ENCODE measurements at places on chromosomes 12 and 14. TPM values are rescaled to one million over a fixed set of nuclear protein-coding genes. Genes with fewer than 3 reads are reported as not detected.

The CCDC197 gene
- total RNA-seq: not detected

The SERPINA6 gene
- not detected for total RNA-seq

The TBC1D30 gene
- total RNA-seq: 7.9 TPM

The KCNC2 gene
- total RNA-seq: not detected

The OASL gene
- 0.20 TPM for total RNA-seq

The PTPN21 gene
- total RNA-seq: 33.7 TPM

The PLEKHG7 gene
- not detected for total RNA-seq

The HOXC12 gene
- total RNA-seq: not detected

The TMEM63C gene
- 4.1 TPM for total RNA-seq

The ADAMTS20 gene
- not detected for total RNA-seq

The HRK gene
- total RNA-seq: 0.39 TPM

DNA sequence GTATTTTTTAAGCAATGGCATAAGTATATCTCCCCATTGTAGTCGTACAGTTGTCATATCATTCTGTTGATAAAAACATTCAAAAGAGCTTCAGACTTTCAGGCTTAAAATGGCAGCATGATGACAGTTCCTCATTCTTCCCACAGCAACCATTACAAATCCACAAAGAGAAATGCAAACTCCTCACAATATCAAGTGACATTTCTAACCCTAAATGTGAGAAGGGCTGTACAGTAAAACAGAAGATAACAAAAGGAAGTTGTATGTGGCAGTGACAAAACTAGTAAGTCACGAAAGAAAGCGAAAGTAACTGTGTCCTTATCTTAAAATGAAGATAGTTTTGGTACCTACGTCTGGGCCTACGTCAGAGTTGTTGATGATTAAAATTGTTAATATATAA, 46.7 kb downstream of the GXYLT1 start:
- no peak for DNase-seq

DNA sequence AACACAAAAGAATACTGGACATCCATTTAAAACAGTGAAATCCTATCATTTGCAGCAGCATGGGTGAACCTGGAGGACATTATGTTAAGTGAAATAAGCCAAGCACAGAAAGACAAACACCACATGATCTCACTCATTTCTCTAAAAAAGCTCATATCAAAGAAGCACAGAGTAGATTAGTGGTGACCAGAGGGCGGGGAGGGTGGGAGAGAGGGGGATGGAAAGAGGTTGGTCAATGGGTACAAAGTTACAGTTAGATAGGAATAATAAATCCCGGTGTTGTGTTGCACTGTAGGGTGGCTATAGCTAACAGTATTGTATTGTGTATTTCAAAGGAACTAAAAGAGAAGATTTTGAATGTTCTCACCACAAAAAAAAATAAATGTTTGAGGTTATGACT, 52.4 kb downstream of the DUSP6 start:
- no peak for DNase-seq

DNA sequence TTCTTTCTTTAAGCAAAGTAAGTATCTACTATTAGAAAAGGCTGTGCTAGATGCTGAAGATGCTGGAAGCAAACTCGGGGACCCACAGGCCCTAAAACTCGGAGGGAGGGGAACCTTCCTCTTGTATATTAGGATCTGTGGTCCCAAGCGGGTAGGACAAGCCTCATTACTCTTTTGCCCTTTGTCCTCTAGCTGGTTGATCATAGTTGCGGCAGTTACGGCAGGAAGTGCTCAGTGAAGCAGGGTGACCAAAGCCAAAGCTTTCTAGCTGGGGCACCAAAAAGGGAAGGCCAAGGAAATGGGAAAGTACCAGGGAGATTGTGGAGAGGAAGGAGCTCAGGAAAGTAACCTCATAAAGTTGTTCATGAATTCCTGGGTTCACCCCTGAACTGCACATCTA, 76.3 kb downstream of the SCFD1 start:
- DNase-seq: no peak

GRCh38 chr14:60161196-60162107, 3.7 kb downstream of the DHRS7 start:
- peak; percentile 27 for DNase-seq

- no peak for DNase-seq
Observed at GRCh38 chr14:100842799-100843198, 16.9 kb downstream of the MEG3 start.

DNA sequence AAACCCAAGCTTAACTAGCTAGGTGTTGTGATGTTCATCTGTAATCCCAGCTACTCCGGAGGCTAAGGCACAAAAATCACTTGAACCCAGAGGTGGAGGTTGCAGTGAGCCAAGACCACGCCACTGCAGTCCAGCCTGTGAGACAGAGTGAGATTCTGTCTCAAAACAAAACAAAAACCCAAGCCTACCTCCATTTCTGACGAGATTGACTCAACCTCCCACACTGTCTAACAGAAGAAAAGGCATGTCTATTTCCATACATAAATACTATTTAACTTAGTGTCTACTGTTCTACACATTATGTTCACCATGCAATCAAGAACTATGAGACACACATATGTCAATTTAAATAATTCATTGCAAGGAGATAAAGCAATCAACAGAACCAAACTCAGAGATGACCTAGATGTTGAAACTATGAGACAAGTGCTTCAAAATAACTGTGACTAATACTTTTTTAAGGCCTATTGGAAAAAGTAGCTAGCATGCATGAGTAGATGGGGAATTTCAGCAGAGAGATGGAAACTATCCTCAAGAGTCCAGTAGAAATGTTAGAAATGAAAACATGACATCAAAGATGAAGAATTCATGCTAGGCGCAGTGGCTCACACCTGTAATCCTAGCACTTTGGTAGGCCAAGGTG, 75.9 kb upstream of the DHRS4 start:
- DNase-seq: no peak

- no peak for DNase-seq
Observed at GRCh38 chr14:92353447-92353846, 30.5 kb downstream of the SLC24A4 start.

DNA sequence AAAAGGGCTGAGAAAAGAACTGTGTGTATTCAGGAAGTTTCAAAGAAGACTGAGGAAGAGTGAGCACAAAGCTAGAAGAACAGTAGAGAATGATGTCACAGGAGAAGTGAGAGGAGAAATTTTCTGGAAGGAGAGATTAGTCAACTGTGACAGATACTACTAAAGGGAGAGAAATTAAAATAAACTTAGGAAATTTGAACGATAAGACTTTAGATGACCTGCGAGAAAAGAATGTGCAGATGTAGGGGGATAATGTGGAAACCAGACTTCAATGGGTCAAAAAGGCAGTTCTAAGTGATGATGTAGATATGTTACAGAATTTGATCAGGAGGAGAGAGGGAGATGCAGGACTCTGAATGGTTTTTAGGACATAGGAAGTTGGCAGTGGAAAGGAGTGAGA, 287.4 kb downstream of the SYT1 start:
- no peak for DNase-seq

- no peak for DNase-seq
Observed at GRCh38 chr14:91496790-91497189, 13.3 kb downstream of the PPP4R3A start.

GRCh38 chr12:86777325-86777724, 521.1 kb upstream of the MGAT4C start:
- no peak for DNase-seq

DNA sequence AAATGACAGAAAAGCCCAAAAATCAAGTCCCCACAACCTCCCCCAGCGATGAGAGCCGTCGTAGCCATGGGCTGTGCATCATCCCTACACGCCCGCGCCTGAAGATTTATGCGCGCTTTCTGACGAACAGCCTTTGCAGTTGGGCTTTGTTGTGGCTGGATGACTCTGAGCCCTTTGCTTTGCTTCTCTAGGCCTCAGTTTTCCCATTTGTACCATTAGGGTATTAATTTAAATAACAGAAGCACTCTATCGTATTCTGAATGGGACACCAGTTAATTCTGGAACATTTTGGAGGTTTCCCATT, 24.2 kb downstream of the SFSWAP start:
- no peak for DNase-seq

GRCh38 chr14:72645706-72646105, 248.2 kb downstream of the DPF3 start:
- DNase-seq: no peak

- DNase-seq: peak; percentile 47
Observed at GRCh38 chr14:69612014-69612782, 802 bp downstream of the SUSD6 start.

DNA sequence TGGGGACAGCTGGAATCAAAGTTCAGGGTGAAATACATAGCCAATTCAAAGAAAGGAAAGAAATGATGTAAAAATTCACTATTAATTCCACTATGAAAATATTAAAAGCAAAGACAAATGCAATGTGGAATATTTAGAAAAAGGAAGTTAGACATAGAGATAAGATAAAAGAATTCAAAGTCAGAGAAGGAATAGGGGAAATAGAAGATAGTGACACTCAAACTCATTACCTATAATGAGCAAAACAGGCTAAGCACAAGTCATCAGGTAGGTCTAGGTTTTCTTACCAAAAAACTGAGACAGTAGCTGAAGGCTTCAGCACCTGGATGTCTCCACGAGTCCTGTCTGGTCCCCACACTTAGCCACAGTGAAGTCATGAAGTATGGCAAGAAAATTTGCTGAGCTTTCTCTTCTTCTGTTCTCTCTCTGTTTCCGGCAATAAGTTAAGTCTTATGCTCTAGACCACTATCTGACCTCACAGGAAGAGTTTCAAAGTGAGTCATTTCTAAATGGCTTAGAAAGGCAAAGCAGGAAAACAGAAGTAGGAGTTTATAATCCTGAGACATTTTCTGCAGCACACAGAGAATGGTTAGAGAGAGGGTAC, at the start of gene C3AR1:
C3AR1 (minus strand) TSS at position 369 of the 604 bp plus-strand sequence. CDS start 6,174 bp downstream, outside the sequence.
- no peak for DNase-seq

DNA sequence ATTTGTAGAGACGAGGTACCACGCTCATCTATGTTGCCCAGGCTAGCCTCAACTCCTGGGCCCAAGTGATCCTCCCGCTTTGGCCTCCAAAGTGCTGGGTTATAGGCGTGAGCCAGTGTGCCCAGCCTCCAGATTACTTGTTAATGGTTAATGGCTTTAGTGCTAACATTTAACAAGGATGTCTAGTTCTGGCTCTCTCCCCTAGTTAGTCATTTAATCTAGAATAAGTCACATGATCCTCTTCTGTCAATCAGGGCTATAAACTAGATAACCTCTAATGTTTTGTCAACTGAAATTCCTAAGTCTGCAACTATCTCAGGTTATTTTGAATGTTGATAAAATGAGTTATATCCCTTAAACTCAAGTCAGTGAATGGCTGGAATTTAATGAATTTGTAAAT, 15.7 kb downstream of the ACTR6 start:
- no peak for DNase-seq

DNA sequence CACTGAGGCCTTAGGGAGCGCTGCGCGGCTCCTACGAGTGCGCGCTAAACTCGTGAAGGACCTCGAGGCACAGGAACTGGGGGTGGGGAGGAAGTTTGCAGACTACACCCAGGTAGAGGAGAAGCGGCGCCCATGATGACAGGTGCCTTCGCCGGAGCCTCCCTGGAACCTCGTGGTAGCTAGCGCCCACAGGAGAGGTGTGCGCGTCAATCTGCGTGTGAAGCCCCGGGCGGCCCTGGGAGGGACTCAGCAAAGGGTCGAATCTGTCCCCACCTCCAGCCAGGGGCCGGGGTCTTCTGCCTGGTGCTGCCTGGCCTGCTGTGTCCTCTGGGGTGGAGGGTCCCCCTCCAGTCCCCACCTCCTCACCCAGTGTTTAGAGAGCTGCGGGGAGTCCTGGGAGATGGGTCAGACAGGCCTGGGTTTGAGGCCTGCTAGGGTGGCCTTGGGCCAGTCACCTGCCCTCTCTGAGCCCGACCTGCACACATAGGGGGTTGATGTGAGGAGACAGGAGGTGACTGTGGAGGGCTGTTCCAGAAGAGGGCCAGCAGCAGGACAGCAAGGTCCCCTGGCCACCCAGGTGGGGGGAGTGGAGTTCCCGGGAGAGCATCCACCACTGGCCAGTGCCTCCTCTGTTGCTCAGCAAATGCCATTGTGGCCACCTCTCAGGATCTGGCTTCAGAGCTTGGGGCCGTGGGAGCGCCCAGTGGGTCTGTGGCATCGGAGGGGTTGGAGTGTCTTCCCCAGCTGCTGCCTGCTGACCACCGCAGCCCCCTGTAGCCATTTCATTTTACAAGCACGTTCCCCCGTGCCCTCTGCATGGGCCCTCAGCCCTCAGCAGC, 20.2 kb upstream of the KIF26A start:
- peak; percentile 2 for DNase-seq

- no peak for DNase-seq
Observed at GRCh38 chr12:65594409-65594808, 229.9 kb upstream of the HMGA2 start.

- no peak for DNase-seq
Observed at GRCh38 chr12:45731190-45731775, 1.8 kb downstream of the ARID2 start.

- DNase-seq: peak; percentile 4
Observed at GRCh38 chr12:64608901-64609535, 1.3 kb upstream of the RASSF3 start.

DNA sequence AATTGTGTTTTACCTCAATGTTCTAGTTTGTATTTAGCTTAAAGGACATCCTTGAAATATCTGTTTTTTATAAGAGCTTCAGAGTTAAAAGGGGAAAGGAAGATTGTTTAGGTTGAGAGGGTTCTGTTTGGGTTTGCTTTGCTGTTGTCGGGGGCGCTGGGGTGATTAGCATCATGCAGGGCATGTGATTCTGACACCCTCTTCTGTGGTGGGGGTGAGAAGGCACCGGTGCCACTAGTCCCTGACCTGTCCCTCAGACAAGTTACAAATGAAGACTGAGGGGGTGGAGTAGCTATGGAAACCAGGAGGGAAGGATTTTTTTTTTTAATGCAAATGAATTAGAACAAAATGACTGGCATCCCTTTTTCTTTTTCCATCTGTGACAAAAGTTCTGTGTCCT, 291.3 kb downstream of the RPAP3 start:
- DNase-seq: no peak

GRCh38 chr14:102344485-102344884, 18.2 kb downstream of the CINP start:
- DNase-seq: no peak

GRCh38 chr12:122185494-122186082, 2.7 kb downstream of the LRRC43 start:
- DNase-seq: no peak

DNA sequence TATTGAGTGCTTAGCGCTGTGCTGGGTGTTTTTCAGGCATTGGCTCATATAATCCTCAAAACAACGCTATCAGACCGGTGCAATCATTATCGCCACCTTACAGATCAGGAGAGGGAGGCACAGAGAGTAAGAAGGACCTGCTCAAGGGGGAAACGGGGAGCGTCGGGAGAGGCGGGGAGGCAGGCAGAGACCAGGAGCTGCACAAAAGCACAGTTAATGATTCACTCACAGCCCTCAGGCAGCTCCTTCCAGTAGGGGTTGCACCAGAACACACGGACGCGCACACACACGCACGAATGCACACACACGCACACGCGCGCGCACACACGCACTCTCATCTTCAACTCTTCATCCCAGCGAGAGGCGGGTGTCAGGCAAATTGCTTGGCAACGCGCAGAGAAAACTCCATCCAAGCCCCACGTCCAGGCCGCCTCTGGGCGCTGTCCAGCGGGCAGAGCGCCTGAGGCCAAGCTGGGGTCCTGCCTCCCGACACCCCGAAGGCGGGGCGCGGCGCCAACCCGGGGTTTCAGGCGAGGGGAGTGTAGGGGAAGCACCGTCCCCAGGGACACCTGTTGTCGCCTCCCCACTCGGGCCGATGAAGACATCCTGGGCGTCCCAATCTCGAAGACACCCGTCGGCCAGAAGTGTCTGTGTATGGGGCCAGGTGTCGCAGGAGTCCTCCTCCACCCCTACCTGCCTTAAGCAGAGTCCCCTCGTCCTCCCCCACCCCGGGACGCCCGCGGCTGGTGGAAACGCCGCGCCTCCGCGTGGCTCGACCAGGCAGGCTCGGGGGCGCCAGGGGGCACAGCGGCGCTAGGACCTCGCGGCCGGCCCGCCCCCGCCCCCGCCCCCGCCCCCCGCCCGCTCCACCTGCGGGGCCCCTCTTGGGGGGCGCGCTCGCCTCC, 35.5 kb upstream of the STON2 start:
- DNase-seq: peak; percentile 61

Measured in thyroid gland (tissue), 4 donors.